ENCODE measurements at places on chromosomes 2 and 18.

DNA sequence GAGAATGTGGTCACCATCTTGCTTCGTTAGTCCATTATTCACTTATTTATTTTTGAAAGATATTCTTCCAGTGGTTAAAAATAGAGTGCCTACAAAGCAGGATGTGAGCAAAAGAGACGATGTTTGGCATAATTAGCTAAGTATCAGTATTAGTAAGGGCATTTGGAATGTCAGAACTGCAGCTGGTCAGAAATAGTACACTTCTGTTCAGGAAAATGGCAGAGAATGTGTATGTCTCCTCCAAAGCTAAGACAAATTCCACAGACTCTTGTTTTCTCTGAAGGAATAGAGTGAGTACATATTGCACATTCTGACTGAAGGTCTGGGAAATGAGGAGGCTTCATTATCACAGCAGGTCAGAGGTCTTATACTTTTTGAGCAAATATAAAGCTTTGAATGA is 209.0 kb downstream of the L3MBTL4 start:
- DNase-seq = no peak

DNA sequence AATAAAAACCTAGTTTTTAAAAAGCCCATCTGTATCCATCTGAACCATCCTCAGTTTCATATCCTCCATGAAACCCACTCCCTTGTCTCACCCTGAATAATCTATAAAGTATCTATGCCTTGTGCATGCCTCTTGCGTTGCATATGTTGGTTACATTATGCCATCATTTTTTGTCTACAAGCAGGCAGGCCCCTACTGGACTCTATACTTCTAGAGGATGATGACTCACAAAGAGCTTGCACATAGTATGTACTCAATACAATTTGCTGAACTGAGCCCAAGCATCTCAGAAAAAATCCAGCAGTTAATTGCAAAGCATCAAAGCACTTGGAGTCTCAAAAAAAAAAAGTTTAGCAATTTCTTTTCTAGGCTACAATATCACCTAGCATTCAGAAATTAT is 95.6 kb downstream of the DYM start:
- no peak for DNase-seq

- DNase-seq = no peak
Measured at GRCh38 chr2:37585295-37585908, 86.0 kb downstream of the CDC42EP3 start.

- no peak for DNase-seq
Measured at GRCh38 chr2:103402336-103402735, 640.5 kb downstream of the TMEM182 start.

DNA sequence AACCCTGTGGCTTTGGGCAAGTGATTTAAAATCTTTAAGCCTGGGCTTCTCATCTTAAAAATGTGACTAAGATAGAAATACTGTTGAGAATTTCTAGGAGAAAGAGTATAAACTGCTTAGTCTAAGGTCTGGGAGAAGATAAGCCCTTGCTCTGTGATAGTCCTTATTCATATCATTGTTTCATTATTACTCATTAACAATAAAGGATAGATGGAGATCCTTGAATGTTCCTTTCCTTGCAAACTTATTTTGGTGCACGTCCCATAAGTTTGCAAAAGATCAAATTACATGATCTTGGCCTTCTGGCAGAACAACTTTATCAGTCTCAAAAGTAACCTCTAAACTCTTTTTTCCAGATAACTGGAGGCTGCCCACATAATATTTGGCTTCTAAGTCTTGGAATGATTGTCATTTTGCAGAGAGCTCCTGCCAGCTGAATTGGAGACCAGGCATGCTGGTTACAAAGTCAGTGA is 138.3 kb downstream of the FAM124B start:
- DNase-seq = no peak
